ENCODE measurements at places on chromosomes 5 and 9.
A peak's percentile ranks its signal among the peaks of the same experiment; 100 is the strongest.

DNA sequence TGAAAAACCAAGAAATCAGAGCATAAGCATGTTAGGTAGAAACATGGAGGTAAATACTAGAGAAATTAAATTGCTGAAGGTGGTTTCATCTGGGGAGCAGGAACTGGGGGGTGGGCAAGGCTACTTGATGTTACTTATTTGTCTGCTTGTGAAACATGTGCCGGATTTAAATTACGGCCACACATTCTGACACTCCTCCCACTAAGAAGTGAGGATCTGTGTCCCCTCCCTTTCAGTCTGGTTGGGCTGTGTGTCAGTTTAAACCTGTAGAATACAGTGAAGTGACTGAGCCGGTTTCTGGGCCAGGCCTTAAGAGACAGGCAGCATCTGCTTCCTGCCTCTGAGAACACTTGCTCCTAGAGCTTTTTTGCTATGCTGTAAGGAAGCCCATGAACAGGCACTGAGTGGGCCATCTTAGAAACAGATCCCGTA, 2.3 kb upstream of the IARS1 start:
- no peak for DNase-seq

DNA sequence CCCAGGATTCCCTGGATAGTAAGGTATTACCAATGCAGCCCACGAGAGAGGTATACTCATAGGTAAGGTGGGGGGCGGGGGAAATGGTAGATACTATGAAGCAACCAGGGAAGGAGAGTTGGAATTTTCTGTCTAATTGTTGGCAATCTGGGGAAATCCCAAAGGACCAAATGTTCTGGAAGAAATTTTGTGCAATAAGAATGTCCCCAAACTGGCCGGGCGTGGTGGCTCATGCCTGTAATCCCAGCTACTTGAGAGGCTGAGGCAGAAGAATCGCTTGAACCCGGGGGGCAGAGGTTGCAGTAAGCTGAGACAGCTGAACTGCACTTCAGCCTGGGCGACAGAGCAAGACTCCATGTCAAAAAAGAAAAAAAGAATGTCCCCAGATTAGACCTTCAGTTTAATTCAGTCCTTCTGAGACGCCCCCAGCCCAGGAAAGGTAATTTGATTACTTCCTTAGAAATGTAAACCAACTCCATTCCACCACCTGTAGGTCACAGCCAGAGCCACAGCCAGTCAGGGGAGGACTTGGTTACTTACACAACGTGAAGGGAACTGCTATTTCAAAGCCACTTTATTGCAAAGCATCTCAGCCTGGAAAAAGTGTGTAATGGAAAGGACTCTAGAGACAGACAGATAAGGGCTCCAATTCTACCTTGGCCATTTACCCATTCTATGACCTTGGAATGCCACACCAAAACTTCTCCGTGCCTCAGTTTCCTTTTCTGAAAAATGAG, 50.0 kb upstream of the KLF4 start:
- DNase-seq: no peak

DNA sequence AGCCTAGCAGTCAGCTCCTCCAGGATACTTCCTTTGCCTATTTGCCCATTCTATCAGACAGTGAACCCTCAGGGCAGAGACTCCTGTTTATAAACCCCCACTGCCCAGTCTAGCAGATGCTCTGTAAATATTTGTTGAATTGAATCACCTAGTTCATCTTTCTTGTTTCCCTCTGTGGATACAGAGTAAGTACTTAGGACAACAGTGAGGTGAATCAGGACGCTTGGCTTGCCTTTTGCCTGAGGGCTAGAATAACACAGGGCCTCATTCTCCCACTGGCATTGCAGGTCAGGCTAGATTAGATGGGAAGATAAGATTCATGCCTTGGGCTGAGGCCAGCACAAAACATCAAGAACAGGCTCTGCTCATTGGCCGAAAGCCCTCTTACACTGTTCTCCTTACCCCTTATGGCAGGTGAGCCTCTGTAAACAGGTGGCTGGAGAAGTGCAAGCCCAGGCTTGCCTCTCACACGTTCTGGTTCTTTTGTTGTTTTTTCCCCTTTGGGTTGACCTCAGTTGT, 22.2 kb downstream of the TNFSF8 start:
- DNase-seq: no peak

DNA sequence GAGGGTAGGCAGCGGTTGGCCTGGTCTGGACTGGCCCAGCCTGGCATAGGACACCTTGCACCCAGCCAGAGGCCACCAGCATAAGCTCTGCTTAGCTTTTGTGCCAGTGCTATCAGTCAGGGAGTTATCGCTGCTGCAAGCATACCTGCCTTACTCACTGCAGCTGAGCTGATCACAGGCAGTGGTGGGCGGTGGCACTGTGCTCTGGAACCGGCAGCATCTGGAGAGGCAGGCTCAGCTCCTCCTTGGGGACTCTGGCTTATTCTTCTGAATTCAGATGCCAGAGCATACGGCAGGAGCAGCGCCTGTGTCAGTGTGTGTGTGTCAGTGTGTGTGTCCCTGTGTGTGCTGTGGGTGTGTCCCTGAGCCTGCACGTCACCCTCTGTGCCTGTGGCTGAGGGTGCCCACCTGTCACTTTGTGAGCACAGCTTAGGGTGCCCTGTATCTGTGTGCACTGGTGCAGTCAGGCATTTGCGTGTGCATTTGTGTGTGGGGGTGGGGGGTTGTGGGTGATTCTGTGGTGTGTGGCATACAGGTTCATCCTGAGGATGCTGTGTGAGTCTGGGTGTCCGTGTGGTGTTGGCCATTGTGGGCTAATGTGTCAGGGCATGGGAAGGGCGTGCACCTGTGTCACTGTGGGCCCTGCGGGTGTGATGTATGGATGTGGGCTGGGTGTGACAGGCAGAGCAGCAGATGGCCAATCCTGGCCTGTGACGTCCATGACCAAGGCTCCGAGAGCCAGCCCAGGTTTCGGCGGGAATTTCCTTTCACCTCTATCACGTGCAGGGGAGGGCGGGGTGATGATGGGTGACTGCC, 23.5 kb downstream of the LMX1B start:
- DNase-seq: no peak

GRCh38 chr9:87668222-87668621, 57.7 kb upstream of the CTSL start:
- no peak for DNase-seq

DNA sequence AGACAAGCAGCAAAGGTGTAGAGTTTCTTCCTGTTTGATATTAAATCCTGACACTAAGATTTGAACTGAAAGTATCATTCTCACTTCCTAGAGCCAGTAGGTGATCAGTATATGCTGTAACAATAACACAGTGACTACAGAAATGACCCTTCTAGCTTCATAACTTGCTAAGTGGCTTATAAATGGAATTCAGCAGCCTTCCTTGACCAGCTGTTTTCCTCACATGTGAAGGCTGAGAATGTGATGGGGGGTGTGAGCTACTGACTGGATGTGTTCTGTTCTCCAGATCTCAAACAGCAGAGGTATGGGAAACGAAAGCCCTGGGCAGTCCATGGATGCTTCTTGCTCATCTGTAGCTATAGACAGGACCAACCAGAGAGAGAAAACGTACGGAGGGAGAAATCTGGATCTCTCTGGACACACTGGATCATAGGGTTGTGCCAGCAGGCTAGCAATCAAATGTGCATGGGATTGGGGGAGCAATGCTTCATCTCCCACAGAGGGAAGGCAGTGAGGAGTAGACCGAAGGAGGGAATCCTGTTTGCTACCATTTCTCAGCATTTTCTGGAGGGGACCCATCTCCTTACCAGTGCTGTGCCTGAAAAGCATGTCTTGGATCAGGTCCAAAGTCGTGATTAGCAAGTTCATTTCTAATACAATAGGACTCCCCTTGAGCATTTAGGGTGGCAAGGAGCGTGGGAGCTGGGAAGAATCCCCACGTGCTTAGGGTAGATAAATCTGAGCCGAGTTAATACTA, 39.4 kb downstream of the TNFAIP8 start:
- DNase-seq: no peak

GRCh38 chr5:107286447-107287098, 384.2 kb downstream of the EFNA5 start:
- no peak for DNase-seq

DNA sequence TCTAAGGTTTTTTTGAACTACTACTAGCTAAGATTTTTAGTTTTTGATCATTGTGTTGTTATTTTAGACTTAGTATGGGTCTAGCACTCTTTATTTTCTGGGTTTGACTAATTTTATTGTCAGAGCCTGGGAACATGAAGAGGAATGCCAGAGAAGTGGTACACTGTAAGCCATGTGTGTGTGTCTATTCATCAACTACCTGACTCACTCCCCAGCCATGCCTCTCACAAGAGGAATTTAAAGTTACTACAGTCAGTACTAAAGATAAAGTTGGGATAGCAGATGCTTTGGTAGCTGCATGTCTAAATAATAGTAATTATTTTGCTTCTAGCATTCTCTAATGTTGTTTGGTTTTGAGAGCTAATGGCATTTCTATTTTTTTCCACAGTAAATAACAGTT, 264.8 kb downstream of the CSNK1G3 start:
- no peak for DNase-seq

GRCh38 chr5:157290981-157291711, 25.2 kb downstream of the CYFIP2 start:
- DNase-seq: no peak

DNA sequence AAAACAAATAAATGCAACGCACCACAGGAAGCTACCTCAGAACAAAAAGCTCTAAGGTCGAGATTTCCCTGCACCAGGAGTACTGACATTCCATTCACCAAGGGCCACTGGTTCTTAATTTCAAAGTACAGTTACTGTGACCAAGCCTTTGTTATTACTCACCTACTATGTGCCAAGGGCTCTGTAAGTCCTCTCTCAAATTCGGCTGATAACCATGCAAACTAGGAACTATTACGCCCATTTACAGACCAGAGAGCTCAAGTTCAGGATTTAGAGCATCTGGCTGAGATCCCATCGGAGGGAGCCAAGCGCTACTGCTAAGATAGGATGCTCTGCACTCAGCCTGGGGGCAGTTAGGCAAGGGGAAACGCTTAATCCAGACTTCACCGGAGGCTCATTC, 5.6 kb downstream of the MYO10 start:
- DNase-seq: no peak

GRCh38 chr5:152811988-152812387, 406.9 kb upstream of the NMUR2 start:
- no peak for DNase-seq

DNA sequence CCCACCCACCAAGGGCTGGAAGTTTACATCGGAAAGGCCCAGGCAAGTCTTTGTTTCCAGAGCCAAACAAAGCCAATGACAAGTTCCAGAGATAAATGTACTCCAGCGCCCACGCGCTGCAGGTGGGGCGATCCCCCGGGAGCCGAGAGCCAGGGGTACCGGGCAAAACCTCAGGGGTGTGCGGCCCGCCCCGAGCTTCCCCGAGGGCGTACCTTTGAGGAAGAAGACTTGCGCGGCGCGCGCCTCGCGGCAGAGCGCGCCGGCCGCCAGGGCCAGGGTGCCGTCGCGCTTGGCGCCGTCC, 671 bp downstream of the DUSP1 start:
- DNase-seq: no peak

GRCh38 chr9:124688238-124688904, 82.7 kb downstream of the NR6A1 start:
- DNase-seq: no peak

GRCh38 chr5:146877178-146877681, 1.3 kb downstream of the PPP2R2B start:
- DNase-seq: peak; percentile 25

DNA sequence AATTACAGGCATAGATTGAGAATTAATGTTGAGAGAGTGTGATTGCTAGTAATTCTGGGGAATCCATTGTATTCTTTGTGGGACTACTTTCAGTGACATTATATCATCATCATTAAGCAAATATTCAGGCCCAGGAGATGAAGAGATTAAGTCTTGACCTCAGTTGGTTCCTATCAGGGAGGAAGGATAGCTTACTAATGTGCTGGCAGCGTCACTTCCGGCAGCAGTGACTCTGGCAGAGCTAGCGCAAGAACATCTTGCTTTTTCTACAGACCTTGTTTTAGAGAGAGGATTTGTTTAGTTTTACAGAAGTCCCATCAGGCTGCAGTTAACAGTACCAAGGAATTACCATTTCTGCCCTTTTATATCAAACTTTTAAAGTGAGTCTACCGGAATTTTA, 20.3 kb downstream of the OSTF1 start:
- DNase-seq: no peak

DNA sequence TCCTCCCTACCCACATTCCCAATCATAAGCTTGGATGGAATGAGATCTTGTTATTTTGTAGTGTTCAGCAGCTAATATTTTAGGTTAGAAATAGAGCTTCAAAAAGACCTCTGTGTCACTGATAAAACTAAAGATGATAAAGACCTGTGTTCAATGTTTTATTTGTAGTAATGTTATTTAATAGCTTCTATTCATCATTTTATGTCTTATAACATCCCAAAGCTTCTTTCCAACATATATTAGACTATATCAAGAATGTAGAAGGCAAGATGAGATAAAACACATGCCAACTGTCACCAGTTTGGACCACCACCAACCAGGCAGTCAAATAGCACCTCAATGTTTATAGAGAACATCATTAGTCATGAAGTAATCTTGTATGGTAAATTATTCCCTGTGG, 409.5 kb upstream of the ITGA1 start:
- DNase-seq: no peak

- no peak for DNase-seq
Observed at GRCh38 chr9:84187090-84187489, 153.5 kb downstream of the SLC28A3 start.

DNA sequence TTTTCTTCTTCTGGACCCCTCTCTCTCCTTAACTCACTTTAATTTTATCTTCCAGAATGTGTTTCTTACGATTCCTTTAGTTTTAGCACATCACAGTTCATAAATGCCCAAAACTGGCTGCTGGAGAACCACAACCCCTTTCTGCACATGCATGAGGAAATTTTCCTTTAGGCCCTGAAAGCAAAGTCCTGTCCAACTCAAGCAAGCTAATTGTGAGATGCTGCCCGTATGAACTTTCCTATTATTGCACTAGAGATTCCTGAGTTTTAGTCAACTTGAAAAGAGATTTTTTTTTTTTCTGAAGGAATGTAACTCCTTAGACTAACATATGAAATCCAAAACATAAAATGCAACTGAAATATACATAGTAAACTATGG, 52.1 kb upstream of the DAB2 start:
- DNase-seq: no peak

DNA sequence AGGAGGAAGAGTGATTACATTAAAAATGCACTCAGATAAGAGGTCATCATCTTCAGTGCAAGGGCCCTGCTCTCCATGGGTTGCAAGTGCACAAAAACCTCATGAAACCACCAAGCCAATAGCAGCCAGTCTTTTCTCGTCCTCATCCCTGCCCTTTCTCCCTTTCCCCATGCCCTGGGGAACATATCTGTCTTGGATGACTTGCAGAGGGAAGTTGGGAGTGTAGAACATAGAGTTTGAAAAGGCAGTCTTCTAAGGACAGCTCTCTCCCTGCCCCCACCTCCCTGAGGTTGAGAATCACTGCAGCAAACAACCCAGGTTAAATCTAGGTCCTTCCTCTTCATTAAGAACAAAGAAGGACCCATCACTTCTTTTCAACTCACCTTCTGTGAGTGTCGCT, 22.0 kb downstream of the DDX31 start:
- no peak for DNase-seq

Data from hypothalamus (tissue), 51 donors.